ENCODE measurements at places on chromosomes 1 and 21.

GRCh38 chr1:226823643-226824042 lies 46.8 kb upstream of the PSEN2 start:
- no peak for DNase-seq

DNA sequence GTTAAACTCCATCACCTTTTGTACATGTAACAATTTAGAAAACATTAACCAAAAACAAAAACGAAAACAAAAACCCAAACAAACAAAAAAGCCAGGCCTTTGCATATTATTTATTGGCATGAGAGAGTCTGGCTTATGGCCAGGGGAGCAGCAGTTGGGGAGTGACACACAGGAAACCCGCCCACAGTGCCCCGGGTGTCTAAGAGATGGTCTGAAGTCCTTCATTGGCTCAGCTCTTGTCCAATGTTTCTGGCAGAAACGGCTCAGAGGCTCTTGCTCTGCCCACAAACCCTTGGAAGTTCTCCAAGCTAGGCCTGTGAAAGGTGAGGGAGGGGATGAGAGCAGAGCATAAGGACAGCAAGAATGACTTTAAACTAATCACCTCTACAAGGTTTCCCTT lies 131.5 kb downstream of the CNIH3 start:
- peak; percentile 19 for DNase-seq

- no peak for DNase-seq
Measured at GRCh38 chr1:6464514-6464836, 1.5 kb downstream of the TNFRSF25 start.

- DNase-seq, result no peak
Measured at GRCh38 chr1:76480827-76481226, 386.5 kb upstream of the ST6GALNAC5 start.

- DNase-seq, result no peak
Measured at GRCh38 chr21:33149181-33149580, 79.2 kb downstream of the OLIG1 start.

DNA sequence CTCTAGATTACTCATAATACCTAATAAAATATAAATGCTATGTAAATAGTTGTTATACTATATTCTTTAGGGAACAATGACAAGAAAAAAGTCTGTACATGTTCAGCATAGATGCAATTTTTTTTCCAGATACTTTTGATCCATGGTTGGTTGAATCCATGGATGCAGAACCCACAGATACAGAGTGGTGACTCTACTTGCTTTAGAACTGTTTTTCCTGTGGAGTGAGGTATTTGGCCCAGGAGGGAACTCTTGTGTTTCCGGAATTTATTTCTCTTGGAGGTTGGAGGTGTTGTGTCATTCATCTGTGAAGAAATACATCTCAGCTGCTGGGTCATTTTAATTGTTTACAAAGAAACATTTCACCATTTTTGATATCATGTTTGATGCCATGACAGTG lies 28.7 kb downstream of the TMEM200B start:
- DNase-seq, result no peak

Data from KG1 (cell line).